Lower leg skin (tissue), 4 donors: ENCODE measurements at places on chromosomes 5 and 9. TPM values are rescaled to one million over a fixed set of nuclear protein-coding genes. Genes with fewer than 3 reads are reported as not detected.

The MCTP1 gene
- total RNA-seq = 36.5 TPM

DNA sequence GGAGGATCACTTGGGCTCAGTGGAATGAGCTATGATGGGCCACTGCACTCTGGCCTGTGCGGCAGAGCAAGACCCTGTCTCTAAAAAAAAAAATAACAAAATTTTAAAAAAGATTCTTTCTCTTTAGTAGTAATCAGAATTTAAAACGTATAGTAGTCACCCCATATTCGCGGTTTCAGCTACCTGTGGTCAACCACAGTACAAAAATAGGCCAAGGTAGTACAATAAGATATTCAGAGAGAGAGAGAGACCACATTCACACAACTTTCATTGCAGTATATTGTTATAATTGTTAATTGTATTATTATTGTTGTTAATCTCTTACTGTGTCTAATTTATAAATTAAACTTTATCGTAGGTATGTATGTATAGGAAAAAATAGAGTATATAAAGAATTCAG, 18.7 kb downstream of the INIP start:
- no peak for DNase-seq

- no peak for DNase-seq
Observed at GRCh38 chr9:91208419-91208745, 153.3 kb downstream of the AUH start.

GRCh38 chr9:22073349-22073748, 64.2 kb upstream of the CDKN2B start:
- no peak for DNase-seq

GRCh38 chr9:96425500-96426169, 7.5 kb upstream of the ZNF367 start:
- DNase-seq = no peak

The DPYSL3 gene
- total RNA-seq = 7.1 TPM

GRCh38 chr9:1129382-1129781, 79.2 kb downstream of the DMRT2 start:
- DNase-seq = no peak

- DNase-seq = no peak
Observed at GRCh38 chr9:72334658-72335337, 30.2 kb downstream of the ZFAND5 start.
